Mucosa of descending colon (tissue), 3 donors: ENCODE measurements at places on chromosomes 11 and 22.
A peak's percentile ranks its signal among the peaks of the same experiment; 100 is the strongest.

- no peak for DNase-seq
Observed at GRCh38 chr11:94873916-94874540, 99.3 kb downstream of the CWC15 start.

GRCh38 chr11:67584205-67584880, 731 bp downstream of the GSTP1 start:
- DNase-seq: peak; percentile 83

- no peak for DNase-seq
Observed at GRCh38 chr11:121429556-121429955, 22.6 kb upstream of the SORL1 start.

DNA sequence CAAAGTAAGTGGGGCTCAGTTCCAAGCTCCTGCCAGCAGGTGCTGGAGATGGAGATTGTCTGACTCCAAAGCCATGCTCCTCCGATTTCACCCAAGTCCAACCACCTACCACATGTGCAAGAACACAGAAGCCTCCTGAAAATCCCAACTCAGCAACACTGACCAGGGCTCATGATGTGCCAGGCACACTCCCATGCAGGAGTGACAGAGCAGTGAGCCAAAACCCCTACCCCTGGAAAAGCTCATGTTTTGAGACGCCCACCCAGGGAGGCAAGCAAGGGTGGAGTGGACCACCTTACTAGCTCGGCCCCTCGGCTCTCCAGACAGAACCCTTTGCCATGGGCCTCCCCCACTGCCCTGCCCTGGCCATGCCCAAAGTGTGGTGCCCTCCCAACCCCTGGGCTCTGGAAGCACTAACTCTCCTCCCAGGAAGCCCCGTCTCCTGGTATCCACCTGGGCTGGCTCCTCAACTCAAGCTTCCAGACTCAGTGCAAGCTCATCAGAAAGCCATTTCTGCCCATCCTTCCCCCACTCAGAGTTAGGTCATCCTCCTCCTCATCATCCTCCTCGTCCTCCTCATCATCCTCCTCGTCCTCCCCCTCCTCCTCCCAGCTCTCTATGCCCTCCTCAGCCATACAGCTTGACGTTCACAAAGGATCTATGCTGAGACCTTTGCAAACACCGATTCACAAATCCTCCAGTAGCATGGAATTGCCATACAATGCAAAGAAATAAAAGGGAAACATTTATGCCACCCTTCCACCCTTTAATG, 154.9 kb downstream of the MPPED1 start:
- DNase-seq: no peak

GRCh38 chr11:8100158-8100557, 19.1 kb downstream of the TUB start:
- no peak for DNase-seq

GRCh38 chr11:97567801-97568200, 1178.0 kb downstream of the JRKL start:
- no peak for DNase-seq

- DNase-seq: no peak
Observed at GRCh38 chr11:106925245-106925644, 93.0 kb downstream of the GUCY1A2 start.

GRCh38 chr11:74100735-74101134, 70.1 kb downstream of the C2CD3 start:
- no peak for DNase-seq

DNA sequence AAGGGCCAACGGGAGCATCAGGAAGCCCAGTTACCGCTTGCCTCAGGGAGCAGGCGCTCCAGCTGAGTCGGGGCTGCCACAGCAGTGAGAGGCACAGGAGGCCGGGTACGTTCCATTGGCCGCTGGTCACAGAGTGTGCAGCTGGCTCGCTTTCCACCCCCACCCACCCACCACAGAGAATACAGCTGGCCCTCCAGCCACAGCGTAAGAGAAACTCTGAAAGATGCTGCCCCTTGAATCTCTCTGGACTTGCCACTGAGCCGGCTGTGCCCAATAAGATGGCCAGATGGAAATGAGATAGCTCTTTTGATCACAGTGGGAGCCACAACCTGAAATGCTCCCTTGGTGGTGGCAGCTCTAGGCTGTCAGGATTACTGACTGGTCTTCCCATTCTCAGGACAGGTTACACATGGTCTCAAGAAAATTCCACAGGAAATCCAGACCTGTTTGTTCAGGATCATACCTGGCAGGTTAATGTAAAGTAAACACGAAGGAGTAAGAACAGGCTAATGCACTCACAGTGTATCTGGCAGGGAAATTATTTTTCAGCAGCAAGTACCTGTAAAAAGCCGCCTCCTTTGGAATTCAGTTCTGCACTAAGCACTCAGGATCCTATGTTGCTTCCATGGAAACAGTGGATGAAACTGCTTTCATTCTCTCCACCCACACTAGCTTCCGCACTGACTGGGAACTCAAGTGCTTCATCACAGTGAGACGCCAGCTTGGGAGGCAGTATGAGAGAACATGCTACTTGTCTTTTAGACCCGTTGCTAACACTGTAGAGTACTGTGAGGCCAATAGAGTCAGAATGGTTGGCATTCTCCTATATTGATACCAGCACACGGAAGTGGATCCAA, 16.5 kb downstream of the SIAE start:
- DNase-seq: no peak

GRCh38 chr11:12565406-12565805, 108.8 kb upstream of the TEAD1 start:
- no peak for DNase-seq

DNA sequence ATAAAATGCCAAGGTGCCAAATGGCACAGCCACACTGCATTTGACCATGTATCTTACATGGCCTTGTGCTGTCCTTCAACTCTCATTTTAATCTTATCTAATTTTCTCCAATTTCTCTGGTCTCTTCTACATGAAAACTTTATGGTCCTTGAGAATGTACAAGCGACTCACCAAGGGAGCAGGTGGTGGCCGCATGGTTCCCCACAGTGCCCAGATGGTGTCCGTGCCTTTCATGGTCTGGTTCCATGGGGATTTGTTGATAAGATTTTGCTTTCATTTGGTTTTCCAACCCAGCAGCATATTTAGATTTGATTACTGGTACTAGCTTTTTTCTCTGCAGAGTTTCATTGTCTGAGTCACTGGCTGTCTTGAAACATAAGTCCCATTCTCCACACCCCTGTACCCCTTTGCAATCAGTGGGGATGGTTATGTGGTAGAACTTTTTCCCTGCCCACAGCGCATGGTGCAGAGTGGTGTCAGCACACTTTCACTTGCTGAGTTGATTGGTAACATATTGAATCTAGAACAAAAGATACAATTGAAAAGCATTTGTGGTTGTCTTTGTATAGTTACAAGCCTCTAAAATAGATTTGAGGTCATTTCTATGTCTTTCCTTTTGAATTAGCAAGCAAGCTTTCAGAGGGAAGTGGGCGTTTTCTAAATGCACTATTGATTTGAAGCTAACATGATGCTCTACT, 24.1 kb downstream of the ZNRF3 start:
- no peak for DNase-seq
